Progenitor cell of endocrine pancreas (in vitro differentiated cells): ENCODE measurements at places on chromosomes 6 and 20. TPM values are rescaled to one million over a fixed set of nuclear protein-coding genes. Genes with fewer than 3 reads are reported as not detected.

DNA sequence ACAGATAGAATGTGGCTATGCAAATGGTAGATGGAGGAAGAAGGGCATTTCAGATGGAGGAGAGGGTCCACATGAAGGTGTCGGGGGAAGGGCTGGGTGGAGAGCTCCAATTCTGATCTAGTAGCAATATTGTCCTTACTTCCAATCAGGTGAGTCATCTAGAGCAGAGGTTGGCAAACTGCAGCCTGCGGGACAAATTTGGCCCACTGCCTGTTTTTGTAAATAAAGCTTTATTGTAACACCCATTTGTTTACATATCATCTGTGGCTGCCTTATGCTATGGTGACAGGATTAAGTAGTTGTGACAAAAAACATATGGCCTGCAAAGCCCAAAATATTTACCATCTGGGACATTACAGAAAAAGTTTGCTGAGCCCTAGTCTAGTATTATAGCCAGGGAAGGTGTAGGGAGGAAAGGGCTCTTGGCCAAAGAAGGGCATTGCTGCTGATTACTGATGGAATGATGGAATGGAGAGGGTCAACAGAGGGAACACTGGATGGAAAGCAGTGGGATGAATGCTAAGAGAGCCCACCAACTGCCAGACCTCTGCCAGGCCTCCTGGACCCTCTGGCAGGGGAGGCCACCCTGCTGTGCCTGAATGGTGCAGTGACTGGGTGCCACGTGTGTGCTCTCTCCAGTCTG, 79.8 kb downstream of the SLC22A23 start:
- no peak for DNase-seq

- DNase-seq, result no peak
Measured at GRCh38 chr20:61662226-61662967, 403.3 kb downstream of the TAF4 start.

GRCh38 chr20:54897787-54898186, 422.4 kb downstream of the DOK5 start:
- DNase-seq, result no peak

DNA sequence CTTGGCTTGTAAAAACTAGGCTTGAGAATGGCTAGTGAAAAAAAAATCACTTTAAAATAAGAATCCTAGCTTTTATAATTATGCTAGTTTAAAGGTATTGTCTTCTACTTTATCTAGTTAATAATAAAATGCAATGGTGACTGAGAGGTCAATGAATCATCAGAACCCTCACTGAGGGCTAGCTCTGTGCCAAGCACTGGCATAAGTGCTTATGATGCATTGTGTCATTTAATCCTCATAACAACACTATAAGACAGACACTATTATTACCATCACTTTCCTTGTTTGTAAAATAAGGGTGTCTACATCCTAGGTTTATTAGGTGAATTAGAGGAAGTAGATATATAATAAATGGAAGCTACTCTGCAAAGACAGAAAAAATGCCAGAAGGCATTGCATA, 144.3 kb downstream of the F13A1 start:
- DNase-seq, result no peak

The TSBP1 gene
- not detected in 2 replicates for total RNA-seq

The TP53RK gene
- total RNA-seq, result 11.1 and 11.5 TPM in 2 replicates

DNA sequence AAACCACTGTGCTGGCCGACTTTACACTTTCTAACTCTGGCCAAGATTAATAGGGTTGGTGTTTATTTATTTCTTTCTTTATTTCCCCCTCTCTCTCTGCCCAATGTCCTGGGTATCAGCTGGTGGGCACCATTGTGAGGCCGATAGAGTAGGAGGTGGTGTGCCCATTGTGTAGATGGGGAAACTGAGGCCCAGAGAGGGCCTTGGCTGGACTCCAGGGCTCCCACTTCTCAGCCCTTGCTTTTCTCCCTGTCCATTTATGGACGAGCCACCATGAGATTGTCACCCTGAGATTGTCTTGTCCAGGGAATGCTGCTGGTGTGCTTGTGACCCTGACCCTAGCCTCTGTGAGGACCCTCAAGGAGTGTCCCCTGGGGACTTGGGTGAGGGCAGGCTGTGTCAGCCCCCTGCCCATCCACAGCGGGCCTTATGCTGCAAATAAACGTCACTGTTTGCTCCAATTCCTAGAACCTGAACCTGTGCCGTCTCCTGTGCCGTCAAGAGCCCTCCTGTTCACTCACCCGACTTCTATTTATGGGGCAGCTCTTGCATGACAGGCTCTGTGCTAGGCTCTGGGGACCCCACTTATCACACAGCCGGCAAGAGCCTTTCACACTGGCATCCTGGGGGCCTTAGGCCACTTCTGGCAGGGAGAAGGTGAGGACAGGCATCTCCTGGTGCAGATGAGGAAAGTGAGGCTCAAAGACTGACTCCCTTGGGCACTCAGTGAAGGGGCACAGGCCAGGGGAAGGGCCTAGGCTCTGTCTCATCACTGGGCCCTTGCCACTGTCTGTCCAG, 24.8 kb downstream of the SUN5 start:
- no peak for DNase-seq

DNA sequence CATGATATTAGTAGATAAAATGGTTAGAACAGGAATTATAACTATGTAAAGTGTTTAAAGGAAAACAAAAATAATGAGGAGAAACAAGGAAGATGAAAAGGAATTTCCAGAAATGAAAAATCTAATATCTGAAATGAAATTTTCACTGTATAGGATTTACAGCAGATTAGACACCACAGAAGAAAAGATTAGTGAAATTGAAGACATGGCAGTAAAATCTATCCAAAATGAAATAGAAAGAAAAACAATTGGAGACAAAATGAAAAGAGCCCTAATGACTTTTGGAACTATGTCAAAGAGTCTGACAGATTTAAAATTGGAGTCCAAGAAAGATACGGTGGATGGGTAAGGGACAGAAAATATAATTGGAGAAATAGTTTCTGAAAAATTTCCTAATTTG, 174.2 kb downstream of the AKAP7 start:
- DNase-seq, result no peak

- DNase-seq, result no peak
Measured at GRCh38 chr20:35014537-35014936, 58.9 kb downstream of the MYH7B start.

DNA sequence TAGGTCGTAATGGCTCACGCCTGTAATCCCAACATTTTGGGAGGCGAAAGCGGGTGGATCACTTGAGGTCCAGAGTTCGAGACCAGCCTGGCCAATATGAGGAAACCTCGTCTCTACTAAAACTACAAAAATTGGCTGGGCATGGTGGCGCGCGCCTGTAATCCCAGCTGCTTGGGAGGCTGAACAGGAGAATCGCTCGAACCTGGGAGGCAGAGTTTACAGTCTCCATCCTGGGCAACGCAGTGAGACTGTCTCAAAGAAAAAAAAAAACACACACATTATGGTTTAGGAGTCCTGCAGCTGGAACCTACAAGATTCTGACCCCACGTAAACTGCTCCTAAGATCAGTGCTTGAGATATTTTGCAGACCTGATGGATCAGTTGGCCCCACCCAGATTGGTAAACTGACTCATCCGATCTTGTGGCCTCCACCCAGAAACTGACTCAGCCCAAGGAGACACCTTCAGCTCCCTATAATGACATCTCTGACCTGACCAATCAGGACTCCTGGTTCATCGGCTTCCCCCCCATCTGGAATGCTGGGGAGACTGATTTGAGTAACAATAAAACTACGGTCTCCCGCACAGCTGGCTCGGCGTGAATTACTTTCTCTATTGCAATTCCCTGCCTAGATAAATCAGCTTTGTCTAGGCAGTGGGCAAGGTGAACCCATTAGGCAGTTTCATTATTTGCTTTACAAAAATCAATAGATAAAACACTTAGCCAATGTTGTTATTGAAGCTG, 96.2 kb upstream of the BTN3A2 start:
- DNase-seq, result peak; percentile 44

DNA sequence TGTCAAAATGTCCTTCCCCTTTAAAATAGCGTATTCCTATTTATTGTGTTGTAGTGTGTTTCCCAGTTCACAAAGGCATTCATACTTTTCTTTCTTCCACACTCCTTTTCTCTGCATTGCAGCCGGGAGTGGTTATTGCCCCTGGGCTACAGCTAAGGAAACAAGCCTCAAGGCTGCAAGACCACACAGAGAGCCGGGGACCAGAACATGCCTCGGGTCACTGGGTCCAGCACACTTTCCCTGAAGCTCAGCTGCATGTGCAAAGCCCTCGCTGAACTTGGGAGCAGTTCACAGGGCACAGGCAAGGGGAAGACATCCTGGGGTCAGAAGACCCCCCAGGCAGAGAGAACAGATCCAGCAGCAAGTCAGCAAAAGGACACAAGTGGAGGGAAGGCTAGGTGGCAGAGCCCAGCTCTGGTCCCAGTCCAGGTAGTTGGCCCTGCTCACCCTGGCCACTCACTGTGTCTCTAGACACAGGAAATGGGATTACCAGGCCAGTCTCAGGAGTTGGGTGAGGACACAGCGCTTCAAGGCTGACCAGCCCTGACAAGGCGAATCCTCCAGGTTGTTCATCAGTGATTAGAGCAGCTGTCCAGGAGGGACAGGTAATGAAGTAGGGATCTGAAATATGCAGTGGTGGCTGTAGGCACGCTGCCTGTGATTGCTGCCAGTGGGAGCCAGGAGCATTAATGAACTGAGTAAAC, 118.2 kb downstream of the CD83 start:
- no peak for DNase-seq

GRCh38 chr6:105753620-105754211, 332.4 kb upstream of the PRDM1 start:
- no peak for DNase-seq

DNA sequence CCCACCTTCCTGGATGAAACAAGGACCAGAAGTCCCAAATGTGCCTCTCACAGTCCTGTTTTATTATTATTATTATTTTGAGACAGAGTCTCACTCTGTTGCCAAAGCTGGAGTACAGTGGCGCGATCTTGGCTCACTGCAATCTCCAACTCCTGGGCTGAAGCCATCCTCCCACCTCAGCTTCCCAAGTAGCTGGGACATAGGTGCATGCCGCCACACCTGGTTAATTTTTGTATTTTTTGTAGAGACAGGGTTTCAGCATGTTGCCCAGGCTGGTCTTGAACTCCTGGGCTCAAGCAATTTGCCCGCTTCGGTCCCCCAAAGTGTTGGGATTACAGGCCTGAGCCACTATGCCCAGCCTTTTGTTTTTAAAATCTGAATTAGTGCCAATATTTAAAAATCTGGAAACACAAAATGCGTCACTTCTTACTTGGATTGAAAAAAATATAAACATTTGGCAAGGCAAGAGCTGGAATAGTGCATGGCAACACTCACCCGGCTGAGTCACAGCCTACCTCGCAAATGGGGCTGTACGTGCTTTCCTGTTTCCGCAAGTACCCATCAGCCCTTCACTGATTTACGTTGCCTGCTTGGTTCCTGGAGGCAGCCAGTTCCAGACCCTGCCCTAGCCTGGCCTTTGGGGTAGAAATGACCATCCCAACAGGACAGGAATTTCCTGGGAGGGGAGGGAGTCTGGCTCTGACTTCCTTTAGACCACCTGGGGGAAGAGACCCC, 6.3 kb downstream of the SDCBP2 start:
- DNase-seq, result no peak

DNA sequence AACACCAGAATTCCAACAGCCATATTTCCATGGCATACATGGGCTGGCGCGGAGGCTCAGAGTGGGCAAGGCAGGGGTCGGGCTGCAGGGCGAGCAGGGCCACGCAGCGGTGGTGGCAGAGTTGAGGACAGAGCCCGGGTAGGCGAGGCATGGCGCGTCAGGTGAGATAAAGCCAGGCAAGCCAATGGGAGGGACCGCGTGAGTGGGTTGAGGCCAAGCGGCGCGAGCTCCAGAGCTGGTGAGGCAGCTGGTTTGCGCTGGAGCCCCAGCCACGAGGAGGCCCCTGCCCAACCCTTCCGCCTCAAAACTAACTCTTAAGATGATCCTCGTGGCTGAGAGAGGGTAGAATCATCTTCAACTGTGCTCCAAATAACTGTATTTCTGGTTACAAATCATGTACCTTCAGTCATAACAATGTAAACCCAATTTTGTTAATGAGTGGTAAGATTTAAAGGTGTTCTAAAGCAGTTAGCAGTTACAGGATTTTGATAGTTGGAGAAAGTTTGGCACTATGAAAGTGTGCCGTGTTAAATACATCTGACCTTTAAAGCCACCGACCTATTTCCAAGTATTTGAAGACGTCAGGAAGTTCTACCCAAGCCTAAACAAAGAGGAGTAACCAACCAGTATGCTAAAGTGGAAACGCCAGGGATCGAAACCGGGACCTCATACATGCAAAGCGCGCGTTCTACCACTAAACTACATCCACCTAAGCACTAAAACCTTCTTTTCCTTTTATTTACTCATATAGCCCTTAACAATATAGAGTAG, 107.9 kb downstream of the GPX5 start:
- no peak for DNase-seq

DNA sequence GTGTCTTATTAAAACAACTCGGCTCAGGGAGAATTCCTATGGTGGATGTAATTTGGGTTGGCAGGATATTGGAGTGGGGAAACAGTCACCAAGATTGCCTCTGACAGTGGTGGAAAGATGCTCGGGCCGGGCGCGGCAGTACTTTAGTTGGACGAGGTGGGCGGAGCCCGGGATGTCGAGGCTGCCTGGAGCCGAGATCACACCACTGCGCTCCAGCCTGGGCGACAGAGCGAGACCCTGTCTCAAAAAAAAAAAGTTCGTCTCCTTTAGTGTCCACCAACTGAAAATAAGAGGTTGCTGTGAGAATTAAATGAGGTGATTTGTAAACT, 621 bp downstream of the NOL7 start:
- no peak for DNase-seq

DNA sequence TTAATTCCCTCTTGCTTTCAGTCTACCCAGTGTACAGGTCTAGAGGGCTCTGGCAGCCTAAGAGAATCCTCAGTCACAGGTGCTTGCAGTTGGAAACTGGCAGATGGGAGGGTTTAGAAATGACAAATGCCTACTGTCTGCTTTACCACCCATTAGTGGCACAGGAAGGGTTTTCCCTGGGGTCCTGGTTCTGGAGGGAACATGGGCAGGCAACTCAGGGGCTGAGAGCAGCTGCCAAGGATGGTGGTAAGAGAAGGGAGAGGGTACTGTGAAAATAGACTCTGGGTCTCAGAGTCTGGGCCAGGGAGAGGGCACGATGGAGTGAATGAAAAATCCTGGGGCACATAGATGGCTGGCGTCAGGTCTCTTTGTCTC, 103.5 kb downstream of the TCP11 start:
- no peak for DNase-seq

DNA sequence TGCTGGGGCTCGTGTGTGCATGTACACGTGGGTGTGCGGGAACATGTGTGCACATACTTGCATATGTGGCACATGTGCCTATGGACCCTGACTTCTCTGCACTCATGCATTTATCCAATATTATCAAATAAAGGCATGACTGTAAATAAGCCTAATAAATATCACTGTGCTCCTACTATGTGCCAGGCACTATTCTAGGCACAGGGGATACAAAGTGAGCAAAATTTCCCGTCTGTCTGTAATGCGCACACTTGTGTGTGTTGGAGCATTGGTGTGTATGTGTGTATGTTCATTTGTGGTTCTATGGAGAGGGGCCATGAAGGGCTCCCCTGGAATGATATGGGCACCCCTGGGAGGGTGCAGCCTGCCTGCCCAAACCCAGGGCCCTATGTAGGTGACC, 41.9 kb downstream of the ITPR3 start:
- DNase-seq, result no peak
